Stimulated activated CD8-positive, alpha-beta memory T cell treated with anti-CD3 and anti-CD28 coated beads, Interleukin-4, amount 100 ng/mL, for 4 hours (primary cell): ENCODE measurements at places on chromosomes 6 and 20.

GRCh38 chr6:111423055-111423633, 59.9 kb downstream of the REV3L start:
- no peak for DNase-seq

- no peak for DNase-seq
Measured at GRCh38 chr20:17751640-17752039, 51.9 kb downstream of the BANF2 start.

DNA sequence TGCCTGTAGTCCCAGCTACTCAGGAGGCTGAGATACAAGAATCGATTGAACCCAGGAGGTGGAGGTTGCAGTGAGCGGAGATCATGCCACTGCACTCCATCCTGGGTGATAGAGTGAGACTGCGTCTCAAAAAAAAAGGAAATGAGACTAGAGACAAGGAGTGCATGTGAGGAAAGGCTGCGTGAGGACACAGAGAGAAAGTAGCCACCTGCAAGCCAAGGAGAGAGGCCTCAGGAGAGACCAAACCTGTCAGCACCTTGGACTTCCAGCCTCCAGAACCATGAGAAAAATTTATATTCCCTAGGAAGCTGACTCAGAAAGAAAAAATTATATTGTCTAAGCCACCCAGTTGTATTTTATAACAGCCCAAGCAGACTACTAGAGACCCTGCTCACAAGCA, 7.4 kb upstream of the BEND3 start:
- no peak for DNase-seq

DNA sequence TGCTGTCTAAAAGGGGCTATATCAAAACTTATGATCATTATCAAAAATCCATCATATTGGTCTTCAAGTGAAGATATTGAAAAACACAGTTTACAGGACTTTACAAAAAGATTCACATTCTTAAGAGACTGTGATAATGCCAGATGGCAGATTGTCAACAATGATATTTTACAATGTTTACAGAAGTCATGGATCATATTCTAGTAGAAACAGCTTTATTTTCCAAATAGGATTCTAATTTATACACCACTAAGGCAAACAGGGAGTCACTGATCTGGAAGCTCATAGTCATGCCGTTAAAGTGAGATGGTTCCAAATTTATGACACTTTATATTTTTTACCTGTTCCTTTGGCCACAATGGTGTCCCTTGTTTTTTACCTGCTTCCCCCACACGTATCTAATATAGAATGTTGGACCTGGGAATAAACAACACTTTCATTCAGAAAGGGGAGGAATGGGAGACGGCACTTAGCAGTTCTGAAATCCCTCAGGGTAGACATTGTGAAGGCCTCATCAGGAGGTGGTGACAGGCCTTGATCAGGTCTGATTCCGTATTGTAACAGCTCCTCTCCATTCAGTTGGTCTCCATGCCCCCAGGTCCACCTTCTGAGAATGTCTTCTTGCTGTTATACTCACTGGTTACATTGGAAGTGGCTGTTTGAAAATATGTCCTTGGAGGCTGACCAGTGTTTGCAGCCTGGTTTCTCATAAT, 228.6 kb downstream of the ADGB start:
- DNase-seq, result no peak

GRCh38 chr6:169277619-169278018, 24.0 kb upstream of the THBS2 start:
- DNase-seq, result no peak

DNA sequence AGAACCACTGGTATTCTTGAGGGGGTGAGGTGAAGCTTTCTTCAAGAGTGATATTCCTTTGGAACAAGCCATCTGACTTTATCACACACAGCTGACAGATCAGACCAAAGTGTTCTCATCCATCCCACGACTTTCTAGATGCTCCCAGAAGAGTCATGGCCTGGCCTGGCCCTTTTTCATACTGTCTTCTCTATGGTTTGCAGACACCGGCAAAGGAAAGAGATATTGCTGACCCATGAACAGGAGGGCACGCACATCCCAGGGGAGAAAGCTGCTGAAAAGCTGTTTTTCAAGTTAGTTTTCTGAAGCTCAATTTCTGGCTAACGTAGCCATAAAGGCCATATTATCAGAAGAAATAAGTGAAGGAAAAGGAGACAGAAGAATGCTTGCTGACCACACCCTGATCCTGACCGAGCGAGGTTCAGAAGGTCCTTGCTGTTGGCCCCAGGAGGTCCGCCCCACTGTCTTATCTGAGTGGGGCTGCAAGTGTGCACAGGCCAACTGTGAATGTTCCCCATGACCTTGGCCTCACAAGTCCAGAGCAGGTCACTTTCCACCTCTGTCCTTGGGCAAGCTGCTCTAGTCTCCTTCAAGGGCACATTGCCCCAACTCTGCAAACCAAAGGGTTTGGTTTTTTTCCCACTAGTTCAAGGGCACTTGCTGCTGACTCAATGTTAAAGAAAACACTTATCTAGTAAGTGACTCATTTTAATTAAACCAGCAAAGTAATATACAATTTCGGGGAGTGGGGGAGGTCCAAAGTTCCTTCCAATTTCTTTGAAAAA, 2.0 kb downstream of the ACSS1 start:
- DNase-seq, result no peak

DNA sequence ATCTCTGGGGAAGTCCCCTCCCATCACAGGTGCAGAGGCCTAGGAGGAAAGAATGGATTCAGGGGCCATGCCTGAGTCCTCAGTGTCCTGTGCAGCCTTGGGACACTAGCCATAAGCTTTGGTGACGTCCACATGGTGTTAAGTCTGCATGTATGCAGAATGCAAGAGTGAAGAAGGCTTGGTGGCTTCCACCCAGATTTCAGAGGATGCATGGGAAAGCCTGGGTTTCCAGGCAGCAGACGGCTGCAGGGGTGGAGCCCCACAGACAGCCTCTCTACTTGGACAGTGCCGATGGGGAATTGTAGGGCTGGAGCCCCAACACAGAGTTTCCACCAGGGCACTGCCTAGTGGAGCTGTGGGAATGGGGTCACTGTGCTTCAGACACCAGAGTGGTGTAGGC, 117.1 kb upstream of the NRN1 start:
- no peak for DNase-seq

GRCh38 chr20:48689874-48690571, 137.8 kb downstream of the PREX1 start:
- no peak for DNase-seq

GRCh38 chr20:46558511-46558959, 8.1 kb upstream of the OCSTAMP start:
- DNase-seq, result no peak

- no peak for DNase-seq
Measured at GRCh38 chr6:148247386-148248063, 95.1 kb upstream of the SASH1 start.

GRCh38 chr6:5562277-5562676, 301.0 kb downstream of the FARS2 start:
- no peak for DNase-seq

DNA sequence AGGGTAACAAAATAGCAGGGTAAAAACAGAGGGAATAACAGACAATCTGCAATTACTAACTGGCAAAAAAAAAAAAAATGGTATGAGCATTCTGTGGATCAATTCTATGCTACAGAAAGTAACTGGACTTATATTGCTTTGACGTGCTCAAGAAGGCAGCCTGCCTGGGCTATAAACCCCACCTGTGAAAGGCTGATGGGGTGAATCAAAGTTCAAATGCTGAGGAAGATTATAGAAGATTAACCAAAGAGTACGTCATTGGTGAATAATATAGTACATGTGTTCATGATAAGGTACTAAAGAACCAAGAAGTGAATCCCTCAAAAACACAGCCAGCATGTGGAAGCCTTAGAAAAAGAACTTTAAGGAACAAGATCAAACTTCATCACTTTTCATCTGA, 441.9 kb upstream of the PTCHD4 start:
- DNase-seq, result no peak

- DNase-seq, result no peak
Measured at GRCh38 chr20:42083280-42083679, 465.1 kb upstream of the CHD6 start.

GRCh38 chr20:62642666-62643520, 590 bp downstream of the SLCO4A1 start:
- peak; percentile 57 for DNase-seq

DNA sequence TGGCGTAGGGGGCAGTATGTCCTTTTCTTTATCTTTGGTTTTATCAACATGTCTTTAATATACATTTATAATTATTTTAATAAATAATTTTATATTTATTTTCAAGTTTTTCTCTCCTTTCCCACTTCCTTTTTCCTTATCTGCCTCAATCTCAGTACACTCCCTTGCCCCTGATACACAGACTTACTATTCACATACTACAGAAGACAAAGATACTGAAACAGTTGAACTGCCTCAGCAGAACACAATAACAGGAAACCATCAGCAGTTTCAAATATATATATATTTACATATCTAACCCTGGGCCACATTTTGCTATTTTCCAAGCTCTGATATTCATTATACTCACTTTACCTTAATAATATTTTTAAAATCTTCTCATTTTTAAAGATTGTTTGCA, 19.8 kb downstream of the IBTK start:
- no peak for DNase-seq

GRCh38 chr6:105991561-105992314, 94.4 kb upstream of the PRDM1 start:
- peak; percentile 5 for DNase-seq

- DNase-seq, result no peak
Measured at GRCh38 chr6:98844244-98845210, 10.2 kb downstream of the POU3F2 start.

- DNase-seq, result no peak
Measured at GRCh38 chr6:144568241-144568640, 283.1 kb downstream of the UTRN start.

- DNase-seq, result no peak
Measured at GRCh38 chr6:113185299-113185698, 671.8 kb upstream of the MARCKS start.

GRCh38 chr6:61203966-61204496, 1082.0 kb downstream of the KHDRBS2 start:
- no peak for DNase-seq

DNA sequence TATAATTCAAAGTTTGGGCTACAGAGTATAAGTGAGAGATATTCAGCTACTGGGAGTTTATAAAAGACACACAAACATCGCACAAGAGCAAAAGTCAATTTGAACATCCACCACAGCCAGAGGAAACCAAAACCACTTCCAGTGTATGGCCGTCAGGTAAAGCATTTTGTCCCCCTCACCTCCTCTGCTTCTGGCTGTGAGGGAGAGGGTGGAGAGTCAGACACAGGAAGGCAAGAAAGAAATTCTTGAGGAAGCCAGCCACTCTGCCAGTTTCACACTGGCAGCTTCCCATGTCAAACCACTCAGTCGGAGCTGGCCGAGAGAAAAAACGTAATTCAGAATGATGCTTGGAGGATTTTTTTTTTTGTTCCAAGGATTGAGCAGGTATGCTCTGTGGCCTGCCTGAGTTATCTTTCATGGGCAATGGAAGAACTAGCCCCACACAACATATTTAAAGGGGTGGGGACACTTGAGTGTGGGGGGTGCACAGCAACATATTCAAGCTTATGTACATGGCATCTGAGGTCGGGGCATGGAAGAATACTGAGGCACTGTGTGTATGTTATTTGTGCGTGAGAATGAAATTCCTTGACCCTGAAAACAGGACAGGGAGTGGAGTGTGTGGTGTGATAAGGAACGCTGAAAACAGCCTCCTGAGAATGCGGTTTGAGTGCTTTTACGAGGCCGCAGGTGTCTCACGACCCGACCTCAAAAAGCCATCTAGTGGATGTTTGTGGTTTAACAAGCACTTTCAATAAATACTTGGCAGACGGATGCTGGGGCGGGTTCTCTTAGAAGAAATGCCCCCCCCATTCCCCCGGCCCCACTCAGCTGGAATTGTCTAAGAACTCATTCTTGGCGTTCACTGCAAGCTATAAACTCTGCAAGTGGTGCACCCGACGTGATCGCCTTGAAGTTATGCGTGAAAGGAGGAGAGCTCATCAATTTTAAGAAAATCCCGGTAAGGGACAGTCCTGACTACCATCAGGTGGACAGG, 27.5 kb upstream of the ZBTB22 start:
- DNase-seq, result peak; percentile 48

DNA sequence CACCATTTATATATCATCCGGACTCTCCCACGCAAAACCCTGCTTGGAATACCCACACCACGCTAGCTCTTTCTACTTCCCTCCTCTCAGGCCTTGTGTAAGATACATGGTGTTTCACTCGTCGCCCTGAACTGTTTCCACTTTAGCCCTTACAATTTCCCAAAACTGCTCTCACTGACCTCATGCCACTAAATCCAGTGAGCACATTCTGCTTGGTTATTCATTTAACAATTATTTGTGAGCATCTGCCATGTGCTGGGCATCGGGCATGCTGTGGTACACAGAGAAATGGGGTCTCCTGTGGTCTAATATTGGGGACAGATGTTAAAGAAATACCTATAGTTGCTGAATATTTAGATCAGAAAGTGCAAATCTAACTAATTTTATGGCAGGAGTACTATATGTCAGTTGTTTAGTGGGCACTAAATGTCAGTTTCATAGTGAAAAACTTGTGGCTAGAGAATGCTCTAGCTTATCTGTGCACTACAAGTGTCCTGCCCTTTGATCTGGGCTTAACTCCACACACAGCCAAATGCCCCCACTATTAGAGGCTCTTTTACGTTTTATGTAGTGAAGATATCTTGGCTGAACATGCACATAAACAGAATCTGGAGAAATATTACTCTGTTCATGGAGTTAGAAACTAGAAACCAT, 41.0 kb downstream of the PLEKHG1 start:
- no peak for DNase-seq

GRCh38 chr20:60055740-60056139, 97.5 kb downstream of the CDH26 start:
- DNase-seq, result no peak

DNA sequence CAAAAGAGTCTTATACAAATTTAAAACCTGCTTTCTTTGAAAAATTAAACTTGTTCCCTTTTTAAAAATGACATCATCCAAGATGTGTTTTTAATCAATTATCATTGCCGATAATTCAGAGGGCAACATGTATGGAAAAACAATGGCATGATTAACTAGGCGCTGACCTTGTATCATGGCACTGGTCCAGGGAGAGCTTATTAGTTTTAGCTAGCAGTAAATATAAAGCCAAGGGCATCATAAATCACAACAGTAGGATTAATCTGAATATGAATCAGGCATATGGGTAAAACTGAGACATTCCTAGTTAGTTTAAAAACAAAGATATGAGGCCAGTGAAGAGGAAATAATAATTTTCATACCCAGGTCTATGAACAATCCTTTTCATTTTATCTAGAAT, 374.0 kb downstream of the HDGFL1 start:
- no peak for DNase-seq

DNA sequence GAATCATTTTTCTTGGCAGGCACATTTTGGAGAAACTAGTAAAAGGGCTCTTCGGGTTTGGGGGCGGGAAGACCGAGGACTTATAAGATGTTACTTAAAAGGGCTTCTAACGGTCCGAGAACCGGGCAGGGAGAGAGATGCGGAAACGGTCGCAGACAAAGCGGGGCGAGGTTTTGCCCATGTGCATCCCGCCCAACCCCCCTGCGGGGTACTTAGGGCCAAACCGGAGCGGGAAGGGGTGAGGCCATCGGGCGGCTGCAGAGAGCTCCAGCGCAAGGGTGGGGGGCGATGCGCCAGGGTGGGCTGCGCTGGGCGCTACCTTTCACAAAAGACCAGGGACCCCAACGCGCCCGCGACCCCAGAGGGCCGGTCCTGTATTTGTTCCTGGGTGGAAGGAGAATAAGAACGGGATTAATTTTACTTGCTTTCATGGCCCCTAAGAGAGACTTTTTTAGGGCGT, 616 bp downstream of the TUBB start:
- peak; percentile 35 for DNase-seq
